SHP77 (cell line): ENCODE measurements at places on chromosomes 6 and 20.

GRCh38 chr6:136809091-136809860 lies 13.1 kb upstream of the PEX7 start:
- no peak for DNase-seq

DNA sequence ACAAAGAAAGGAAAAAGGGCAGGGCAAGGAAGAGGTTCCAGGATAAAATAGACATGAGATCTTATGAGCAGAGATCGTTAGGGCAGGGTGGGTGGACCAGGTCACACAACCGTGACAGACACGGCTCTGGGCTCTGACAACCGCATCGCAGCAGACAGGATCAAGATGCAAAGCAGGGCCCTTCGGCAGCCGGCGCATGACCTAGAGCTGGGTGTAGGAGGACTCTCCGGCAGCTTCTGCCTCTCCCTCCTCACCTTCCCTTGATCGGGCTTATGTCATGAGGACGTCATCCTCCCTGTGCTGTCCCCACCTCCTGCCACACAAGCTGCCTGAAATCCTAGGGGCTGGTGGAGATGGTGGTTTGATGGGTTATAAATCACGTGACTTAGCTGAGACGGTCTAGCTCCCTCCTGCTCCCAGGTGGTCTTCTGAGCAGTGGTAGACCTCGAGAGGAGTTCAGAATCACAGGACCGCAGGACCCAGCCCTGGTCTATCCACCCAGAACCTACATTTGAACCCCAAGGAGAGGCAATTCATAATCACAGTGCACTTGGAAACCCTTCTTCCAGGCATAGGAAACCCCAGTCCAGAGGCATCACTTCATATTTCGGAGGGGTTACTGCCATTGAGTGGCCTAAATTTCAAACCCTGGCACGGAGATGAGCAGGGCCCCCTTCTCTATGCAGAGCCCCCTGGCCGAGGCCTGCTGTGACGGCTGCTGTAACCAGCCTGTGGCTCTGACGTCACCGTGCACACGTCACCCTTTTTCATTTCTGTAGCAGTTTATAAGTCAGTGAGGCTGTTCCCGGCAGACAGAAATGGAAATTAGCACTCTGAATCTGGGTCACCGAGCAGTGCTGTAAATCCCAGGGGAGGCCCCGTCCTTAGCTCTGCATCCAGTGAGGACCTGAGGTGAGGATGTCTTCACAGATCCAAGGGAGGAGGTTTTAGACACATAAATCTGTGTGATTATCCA lies 8.7 kb upstream of the CCR6 start:
- no peak for DNase-seq

- DNase-seq = no peak
These were observed 98.1 kb downstream of the RNGTT start for GRCh38 chr6:88865275-88865674.

GRCh38 chr6:34146801-34147592 lies 1.1 kb upstream of the GRM4 start:
- DNase-seq = no peak

GRCh38 chr6:139186692-139187091 lies 51.8 kb downstream of the HECA start:
- DNase-seq = no peak

GRCh38 chr6:43909474-43910148 lies 139.6 kb downstream of the VEGFA start:
- no peak for DNase-seq

- DNase-seq = no peak
These were observed 144.6 kb downstream of the ELOVL4 start for GRCh38 chr6:79802657-79803300.

GRCh38 chr6:143232849-143233248 lies 172.2 kb downstream of the AIG1 start:
- peak; percentile 17 for DNase-seq

DNA sequence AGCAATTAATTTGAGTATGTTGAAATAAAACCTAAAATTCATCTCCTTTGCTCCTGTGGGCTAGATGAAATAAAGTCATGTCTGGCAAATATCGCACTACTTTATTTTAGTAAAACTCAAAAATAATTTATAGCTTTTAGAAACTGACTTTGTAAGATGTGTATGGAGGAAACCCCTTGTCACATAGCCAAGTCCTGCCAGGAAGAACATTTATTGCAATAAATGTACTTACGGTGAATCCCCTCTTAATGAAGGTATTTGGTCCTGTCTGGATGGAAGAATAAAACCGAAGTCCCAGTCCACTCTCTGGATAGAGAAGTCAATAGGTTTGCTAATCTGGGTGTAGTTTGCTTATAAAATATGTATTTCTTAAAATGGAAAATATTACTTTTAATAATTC lies 1226.8 kb upstream of the MAP3K7 start:
- DNase-seq = no peak

- DNase-seq = peak; percentile 19
These were observed 155.3 kb downstream of the DHX35 start for GRCh38 chr20:39117491-39117890.

DNA sequence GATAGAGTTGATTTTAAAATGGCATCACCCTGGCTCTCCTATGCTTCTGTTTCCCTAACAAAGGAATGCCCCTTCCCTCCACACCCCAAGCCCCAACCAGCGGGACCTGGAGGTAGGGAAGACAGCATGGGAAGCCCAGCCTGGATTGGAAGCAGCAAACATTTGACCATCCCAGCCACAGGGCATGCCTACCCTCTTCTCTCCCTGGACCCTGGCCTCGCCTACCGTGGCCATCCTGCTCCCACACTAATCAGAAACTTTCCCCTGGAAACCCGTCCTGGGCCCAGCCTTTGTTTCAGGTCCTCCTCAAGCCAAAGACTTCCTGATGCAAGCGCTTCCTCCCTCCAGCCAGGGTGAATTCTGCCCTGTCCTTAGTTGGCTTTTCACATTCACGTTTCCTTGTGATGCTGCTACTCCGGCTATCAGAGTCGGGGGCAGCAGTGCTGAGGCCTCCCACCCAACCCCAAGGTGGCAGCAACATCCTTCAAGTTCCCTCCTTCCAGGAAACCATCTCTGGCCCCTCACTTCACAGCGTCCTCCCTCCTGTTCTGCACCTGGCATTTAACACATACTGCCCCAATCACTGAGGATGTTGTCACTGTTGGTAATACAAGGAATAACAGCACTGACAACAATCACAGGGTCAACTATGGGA lies 18.2 kb upstream of the ANGPT4 start:
- DNase-seq = no peak

- no peak for DNase-seq
These were observed 18.0 kb downstream of the PRPH2 start for GRCh38 chr6:42704251-42704936.

DNA sequence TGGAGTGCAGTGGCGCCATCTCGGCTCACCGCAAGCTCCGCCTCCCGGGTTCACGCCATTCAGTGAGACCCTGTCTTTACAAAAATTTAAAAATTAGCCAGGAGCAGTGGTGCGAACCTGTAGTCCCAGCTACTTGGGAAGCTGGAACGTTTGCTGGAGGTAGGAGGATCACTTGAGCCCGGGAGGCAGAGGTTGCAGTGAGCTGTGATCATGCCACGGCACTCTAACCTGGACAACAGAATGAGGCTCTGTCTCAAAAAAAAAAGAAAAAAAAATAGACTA lies 5.7 kb upstream of the PARD6B start:
- DNase-seq = no peak

DNA sequence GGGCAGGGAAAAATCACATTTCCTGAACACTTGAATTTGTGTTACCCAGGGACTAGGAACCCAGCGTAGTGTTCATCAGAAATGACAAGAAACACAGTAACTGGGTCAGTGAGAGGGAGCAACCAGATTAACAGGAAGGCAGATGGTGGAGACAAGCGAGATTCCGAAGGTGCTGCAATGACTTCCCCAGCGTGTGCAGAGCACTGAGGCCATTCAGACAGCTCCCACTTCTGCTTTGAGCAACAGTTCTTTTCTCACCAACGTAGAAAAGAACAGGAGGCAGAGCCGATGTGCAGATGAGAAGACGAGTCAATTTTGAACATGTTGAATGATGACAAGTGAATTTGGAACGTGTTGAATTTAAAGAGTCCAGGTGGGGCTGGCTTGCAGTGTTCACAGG lies 63.1 kb upstream of the IFNGR1 start:
- no peak for DNase-seq

- DNase-seq = peak; percentile 50
These were observed 148.8 kb downstream of the RPS12 start for GRCh38 chr6:132962936-132963868.

GRCh38 chr6:67889682-67889995 lies 745.4 kb upstream of the ADGRB3 start:
- DNase-seq = no peak

DNA sequence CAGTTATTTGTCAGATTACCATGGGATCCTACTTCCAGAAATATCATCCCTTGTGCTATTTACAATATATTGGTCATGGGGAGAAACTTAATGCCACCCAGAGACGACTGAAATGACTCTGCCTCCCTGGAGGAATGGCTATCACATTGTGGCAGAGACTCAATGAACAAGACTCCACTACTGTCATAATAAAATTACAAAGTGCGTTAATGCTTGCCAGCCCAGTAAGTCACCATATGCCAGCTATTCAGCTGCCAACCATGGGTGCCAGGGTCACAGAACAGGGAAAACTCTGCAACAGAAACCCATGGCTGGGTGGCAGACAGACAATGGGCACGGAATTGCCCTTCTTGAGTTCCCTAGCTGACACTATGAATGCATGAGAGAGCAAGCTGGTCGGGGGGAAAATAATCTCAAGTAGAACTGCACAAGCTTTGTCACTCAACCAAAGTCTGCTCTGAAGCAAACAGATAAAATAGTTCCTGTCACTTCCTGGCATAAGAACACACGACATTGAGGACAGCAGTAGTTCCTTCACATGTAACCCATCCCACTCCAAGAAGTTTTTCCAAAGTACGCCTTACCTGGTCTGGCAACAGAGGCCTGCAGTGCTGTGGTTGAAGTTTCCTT lies 32.1 kb downstream of the TP53INP2 start:
- no peak for DNase-seq

DNA sequence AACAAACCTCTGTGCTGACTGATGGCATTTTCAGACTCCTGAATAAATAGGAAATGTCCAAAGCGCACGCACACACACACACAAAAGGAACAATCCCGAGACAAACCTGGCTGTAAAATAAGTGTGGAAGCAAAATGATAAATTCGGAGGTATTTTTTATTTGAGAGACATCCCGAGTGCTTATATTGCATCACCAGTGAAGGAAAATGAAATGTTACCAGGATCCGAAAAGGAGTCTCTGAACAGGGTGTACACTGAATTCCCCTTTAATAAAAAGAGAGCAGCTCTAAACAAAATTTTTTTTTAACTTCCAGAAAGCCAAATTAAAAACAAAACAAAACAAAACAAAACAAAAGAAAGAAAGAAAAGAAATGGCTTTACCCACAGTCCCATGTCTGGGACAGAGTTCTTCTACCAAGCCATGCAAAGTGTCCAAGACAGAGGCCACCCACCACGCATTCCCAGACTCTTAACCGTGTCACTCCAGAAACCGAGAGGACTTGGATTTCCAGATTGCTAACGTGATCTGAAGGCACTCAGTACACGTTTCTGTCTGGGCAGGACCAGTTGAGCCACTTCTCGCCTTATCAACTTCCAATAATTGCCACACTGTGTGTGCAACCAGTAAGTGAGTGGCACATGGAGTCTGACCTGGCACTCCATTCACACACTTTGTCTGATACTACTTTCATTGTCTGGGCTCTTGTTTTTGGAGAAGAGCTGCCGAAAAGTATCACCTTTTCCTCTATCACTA lies 817 bp downstream of the ME1 start:
- DNase-seq = peak; percentile 4

DNA sequence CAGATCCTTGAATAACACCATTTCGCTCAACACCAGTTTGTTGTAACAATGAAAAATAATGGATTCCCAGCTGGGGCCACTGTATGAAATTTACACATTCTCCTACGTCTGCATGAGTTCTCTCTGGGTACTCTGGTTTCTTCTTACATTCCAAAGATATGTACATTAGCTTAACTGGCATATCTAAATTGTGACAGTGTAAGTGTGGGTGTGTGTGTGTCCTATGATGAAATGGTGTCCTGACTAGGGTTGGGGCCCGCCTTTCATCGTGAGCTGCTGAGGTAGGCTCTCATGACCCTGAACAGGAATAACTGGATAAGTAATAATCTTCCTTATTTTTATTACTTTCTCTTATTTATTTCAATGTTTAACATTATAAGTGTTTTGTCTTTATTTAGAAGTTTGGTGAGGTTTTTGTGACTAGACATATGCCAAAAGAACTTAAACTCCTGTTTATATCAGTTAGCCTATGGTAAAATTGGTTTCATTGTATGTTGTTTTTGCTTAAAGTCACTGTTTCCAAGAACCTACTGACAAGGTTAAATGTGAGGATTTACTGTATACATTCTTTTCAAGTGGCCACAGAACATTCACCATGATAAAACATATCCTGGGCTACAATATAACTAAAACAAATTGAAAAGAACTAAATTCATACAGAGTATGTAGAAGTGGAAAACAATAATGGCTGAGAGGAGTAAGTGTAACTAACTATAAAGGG lies 42.4 kb downstream of the RBL1 start:
- DNase-seq = no peak

- DNase-seq = no peak
These were observed 135.8 kb upstream of the PRSS16 start for GRCh38 chr6:27111743-27112142.

DNA sequence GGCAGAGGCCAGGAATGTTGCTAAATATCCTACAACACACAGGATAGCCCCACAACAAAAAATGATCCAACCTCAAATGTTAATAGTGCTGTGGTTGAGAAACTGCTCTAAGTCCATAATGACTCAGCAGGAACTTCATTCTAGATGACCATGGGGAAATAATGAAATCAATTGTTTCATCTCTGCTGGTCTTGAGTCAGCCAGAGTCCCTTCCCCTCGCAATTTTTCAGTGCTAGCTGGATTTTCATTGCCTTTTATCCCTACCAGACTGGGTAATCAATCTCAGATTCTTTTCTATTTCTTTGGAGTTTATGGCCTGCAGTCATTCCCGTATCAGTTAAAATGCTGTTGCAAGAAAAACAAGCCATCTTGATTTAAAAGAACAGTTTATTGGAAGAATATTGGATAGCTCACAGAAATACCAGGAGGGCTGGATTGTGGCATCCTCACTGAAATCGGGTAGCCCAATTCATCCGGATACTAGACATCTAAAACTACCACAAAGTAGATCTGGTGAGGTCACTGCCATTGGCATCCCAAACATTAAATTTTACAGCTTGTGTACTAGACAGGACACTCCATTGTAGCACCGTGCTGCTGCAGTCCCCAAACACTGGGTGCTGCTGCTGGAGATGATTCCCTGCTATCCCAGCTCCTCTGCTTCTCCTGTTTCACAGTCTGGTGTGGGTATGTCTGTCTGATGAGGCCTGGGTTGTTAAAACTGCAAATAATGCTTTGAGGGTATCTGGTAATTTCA lies 30.3 kb upstream of the POPDC3 start:
- no peak for DNase-seq

DNA sequence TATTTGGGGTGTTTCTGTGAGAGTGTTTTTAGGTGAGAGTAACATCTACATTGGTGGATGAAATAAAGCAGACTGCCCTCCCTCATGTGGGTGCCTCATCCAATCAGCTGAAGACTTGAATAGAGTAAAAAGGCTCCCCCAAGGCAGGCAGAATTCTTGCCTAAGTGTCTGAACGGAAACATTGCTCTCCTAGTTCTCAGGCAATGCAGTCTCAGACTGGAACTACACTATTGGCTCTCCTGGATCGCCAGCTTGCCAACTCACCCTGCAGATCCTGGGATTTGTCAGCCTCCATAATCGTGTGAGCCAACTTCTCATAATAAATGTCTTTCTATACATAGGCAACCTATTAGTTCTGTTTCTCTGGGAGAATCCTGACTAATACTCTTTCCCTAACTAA lies 5.5 kb upstream of the TMEM170B start:
- DNase-seq = no peak

- peak; percentile 17 for DNase-seq
These were observed 13.3 kb downstream of the RALGAPA2 start for GRCh38 chr20:20699144-20699543.
